ENCODE measurements at places on chromosomes 1 and 21. TPM values are rescaled to one million over a fixed set of nuclear protein-coding genes. Genes with fewer than 3 reads are reported as not detected.

Gene IGSF9
- total RNA-seq = 20.9 TPM

Gene LRRC53
- total RNA-seq = not detected

Gene FCGR2B
- total RNA-seq = not detected

Gene GON4L
- 22.9 TPM for total RNA-seq

Gene ADAMTS1
- total RNA-seq = 28.4 TPM

Gene HOOK1
- 16.9 TPM for total RNA-seq

Gene EXTL1
- total RNA-seq = not detected

Gene SLC25A34
- total RNA-seq = 0.68 TPM

Gene LCE6A
- not detected for total RNA-seq

Gene AMY1C
- 0.07 TPM for total RNA-seq

Gene GNG5
- total RNA-seq = 17.4 TPM

Gene SHISAL2A
- total RNA-seq = not detected

Gene KLHDC9
- 1.1 TPM for total RNA-seq

Gene NIBAN1
- 138 TPM for total RNA-seq

Gene PAFAH2
- total RNA-seq = 29.3 TPM

Gene UMODL1
- total RNA-seq = 0.07 TPM

Gene RNASEL
- total RNA-seq = 11.4 TPM

Gene LBR
- total RNA-seq = 28.6 TPM

Gene TNFRSF9
- 2.7 TPM for total RNA-seq

Gene AADACL4
- not detected for total RNA-seq

Gene ATP5PO
- total RNA-seq = 103 TPM

Gene CELA3B
- total RNA-seq = not detected

Gene C1QA
- not detected for total RNA-seq

Gene IFNLR1
- 5.8 TPM for total RNA-seq

Gene CELA2A
- not detected for total RNA-seq

Gene KCNT2
- total RNA-seq = 0.50 TPM

Gene IGSF3
- 50.2 TPM for total RNA-seq

Gene HTR6
- total RNA-seq = not detected

Gene THEM5
- not detected for total RNA-seq

Gene MORC3
- total RNA-seq = 98.4 TPM
